ENCODE measurements at places on chromosomes 2 and 18.
A peak's percentile ranks its signal among the peaks of the same experiment; 100 is the strongest.

DNA sequence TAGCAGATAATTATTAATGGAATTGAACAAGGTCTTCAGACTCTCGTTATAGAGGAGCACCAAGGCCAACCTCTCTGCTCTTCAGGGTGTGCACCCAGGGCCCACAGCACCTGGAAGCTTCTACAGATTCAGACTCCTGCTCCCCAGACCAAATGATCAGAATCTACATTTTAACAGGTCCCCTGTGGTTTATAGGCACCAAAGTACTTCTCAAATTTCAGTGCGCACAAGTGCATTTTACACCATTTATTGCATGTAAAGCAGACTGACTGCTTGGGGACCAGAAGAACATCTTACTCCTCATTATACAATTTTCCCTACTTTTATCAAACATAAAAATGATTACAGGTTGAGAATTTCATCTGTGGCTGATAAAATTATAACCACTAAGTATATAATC, 163.9 kb downstream of the COL4A4 start:
- DNase-seq, result no peak

DNA sequence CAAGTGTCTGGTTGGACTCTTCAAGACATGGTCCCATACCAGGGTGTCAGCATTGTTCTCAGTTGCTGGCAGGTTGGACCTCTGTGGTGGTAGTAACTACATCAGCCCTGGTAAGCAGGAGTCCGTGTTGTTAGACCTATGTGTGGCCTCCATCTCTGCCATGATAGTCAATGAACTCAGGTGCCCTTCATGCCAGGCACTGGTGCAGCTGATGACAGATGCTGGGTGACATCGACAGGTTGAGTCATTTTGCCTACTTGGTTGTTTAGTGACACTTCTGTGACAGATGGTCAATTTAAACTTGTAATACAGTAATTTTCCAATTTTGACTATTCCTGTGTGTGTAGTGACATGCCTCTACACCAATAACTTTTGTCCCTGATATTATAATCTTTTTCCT, 189.7 kb downstream of the SP3 start:
- no peak for DNase-seq

- no peak for DNase-seq
These were observed 15.3 kb downstream of the PELI1 start for GRCh38 chr2:64128943-64129391.

DNA sequence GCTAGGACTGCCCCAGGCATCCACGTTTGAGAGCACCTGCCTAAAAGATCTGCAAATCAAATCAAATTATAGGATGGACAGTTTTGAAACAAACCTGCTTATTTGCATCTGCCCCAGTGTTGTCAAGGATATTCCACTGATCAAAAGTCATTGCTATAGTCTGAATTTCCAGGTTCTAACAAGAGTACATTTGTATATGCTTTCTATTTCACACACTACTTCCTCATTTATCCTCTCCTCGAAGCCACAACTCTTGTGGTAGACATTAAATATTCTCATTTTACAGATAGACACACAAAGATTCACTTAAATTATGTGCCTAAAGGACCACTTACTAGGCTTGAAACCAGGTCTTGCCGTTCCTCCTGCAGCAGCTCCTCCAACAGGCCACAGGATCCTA, 11.9 kb upstream of the TET3 start:
- no peak for DNase-seq

GRCh38 chr2:30484995-30485394, 37.9 kb downstream of the LCLAT1 start:
- no peak for DNase-seq

DNA sequence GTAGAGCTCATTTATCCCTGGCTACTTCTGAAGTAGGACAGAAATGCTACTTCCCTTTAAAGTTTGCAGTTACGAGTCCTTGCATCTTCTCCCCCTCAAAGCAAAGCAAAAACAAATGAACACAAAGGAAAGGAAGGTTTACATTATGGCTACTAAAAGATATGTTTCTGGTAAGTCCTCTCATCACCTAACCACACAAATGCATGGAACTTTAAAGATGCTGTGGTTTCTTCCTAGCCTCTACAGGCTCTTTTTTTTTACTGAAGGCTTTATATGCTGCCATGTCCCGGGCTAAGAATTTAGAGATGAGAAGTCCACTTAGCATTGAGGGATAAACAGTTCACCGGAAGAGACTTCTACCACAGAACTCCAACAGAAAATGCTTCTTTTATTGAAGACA, 291.2 kb downstream of the SS18 start:
- no peak for DNase-seq

GRCh38 chr2:43653506-43653905, 16.4 kb downstream of the PLEKHH2 start:
- no peak for DNase-seq

- DNase-seq, result peak; percentile 3
These were observed 95.9 kb downstream of the NCOA1 start for GRCh38 chr2:24586955-24587354.

- DNase-seq, result no peak
These were observed 53.4 kb upstream of the STK17B start for GRCh38 chr2:196224756-196225155.

DNA sequence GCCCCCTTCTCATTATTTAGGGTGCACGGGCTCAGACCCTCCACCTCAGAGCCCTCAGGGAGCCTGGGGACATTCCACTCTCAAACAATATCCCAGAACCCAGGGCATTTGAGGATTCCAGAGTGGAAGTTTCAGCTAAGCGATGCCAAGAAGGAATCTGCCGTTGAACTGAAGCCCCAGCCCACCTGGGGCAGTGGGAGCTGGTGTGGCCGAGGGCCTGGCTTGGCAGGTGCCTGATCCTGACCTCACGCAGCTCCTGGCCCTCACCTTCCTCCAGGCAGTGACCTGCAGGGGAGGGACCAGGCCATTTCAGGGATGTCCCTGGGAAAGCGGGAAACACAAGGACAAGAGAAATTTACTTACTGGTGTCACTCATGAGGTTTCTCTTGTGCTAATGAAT, 58.2 kb downstream of the ACKR3 start:
- DNase-seq, result no peak

GRCh38 chr2:43934567-43934966, 61.2 kb downstream of the LRPPRC start:
- DNase-seq, result no peak

GRCh38 chr2:162821176-162821575, 17.4 kb downstream of the KCNH7 start:
- no peak for DNase-seq

DNA sequence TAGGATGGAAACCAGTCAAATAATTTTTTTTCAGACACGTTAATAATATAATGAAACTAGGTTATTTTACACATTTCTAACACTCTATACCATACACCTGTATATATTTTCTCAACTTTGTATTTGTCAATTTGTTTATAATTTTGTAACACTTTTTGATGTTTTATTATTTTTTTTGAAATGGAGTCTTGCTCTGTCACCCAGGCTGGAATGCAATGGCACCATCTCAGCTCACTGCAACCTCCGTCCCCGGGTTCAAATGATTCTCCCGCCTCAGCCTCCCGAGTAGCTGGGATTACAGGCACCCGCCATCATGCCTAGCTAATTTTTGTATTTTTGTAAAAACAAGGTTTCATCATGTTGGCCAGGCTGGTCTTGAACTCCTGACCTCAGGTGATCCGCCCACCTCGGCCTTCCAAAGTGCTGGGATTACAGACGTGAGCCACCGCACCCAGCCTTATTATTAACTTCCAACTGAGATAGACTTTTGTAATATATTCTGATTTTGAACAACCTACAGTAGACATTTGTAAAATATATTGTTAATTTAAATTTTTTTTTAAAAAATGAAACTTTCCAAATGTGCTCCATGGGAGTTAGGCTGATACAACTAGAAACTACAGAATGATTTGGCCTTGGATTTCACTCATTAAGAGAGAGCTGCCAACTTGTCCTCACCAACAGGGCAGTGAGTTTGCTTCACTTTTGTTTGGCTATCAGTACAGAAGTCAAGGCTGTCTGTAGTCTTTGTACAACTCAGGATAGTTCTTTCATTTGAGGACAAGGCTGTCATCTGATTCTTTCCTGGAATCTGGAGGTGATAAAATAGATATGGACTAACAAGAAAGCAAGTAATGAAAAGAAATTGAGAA, 33.9 kb upstream of the COBLL1 start:
- DNase-seq, result no peak

DNA sequence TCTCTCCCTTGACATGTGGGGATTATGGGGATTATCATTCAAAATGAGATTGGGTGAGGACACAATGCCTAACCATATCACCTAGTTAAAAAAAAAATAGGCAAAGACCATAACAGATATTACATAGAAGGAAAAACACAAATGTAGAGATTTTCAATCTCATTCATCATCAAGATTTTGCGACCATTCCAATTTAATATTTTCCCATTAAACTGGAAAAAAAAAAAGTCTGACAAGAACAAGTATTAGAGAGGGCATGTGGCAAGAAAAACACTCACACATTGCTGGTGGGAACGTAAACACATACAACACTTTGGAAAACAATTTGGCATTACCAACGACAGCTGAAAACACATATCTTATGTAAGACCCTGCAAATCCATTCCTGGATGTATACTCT, 71.0 kb upstream of the MYCN start:
- no peak for DNase-seq

GRCh38 chr2:130841741-130842365, 5.1 kb downstream of the ARHGEF4 start:
- DNase-seq, result no peak

DNA sequence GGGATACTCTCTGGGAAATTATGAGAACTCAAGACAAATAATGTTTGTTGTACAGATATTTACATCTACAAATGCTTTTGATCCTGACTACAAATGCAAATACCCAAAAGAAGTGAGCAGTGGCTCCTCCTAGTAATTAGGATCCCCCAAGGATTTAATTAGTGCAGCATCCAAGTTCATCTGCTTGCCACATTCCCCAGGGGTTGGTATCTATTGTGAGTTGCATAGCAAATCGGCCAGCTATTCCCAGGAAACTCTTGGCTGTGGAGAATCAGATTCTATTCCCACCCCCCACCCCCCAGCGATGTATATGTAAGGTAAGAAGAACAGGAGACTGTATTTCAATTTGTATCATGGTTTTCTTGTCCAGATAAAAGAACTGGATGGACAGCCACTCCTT, 725.1 kb upstream of the CDH7 start:
- DNase-seq, result no peak

DNA sequence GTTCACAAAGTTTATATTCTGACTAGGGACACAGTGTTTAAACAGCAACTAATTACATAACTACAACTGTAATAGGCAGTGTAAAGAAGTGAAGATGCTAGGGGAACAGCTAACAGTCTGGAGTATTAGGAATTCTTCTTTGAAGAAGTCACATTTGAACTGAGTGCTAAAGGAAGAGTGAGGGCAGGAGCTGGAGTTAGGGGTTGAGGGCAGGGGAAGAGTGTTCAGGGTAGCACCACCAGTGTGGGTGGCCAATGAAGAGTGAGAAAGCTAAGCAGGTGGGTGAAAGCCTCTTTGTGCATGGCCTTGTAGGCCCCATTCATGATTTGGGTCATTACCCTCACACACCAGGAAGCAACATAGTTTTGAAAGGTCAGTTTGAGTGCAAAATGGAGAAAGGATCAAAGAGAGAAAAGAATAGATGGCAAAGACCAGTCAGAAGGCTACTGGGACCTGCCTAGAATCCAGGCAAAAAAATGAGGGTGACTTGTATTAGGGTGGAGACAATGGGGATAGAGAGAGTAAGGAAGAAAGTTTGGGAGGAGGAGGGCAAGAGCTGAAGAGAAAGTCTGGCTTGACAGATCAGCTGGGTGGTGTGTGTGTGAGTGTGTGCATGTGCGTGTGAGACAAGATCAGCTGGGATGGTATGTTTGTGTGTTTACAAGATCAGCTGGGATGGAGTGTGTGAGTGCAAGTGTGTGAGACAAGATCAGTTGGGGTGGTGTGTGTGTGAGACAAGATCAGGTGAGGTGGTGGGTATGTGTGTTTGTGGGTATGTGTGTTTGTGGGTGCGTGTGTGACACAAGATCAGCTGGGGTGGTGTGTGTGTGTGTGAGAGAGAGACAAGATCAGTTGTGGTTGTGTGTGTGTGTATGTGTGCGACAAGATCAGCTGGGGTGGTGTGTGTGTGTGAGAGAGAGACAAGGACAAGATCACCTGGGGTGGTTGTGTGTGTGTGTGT, 43.6 kb upstream of the AGPS start:
- DNase-seq, result no peak

- no peak for DNase-seq
These were observed 31.5 kb downstream of the CCNT2 start for GRCh38 chr2:134949981-134950708.

DNA sequence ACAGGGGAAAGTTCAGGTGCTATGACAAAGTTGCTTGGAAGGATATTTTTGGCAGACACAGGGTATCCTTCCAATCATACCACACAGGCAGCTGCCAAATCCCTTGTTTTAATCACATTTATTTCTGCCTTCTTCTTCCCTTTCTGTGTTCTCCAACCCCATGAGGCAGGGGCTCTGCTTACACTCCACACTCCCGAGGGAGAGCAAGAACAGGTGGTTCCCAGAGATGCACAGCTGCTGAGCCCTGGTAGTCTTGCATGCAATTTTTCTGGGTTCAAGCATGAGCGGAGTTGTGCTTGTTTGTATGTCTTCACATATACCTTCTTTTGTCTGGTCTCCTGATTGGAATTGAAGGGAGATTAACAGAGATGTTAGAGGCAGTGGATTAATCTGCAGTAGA, 251.7 kb upstream of the ST6GAL2 start:
- DNase-seq, result no peak

DNA sequence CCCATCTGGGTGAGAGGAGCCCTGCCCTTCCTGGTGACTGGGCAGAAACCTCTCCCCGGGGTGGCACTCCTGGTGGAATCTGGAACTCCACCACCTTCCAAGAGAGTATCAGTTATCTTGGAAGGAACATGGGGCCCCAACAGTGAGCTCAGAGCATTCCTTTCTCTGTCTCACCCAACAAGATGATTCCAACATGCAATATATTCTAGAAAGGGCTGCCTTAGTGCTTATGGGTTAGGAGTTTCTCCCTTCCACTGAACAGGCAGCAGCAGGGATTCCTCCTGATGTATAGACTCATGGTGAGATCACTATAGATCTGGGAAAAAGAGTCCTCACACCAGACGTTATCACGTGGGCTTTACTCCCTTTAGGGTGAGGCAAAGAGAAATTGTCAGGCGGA, 147.1 kb downstream of the COL4A4 start:
- DNase-seq, result no peak

- no peak for DNase-seq
These were observed 85.4 kb downstream of the STPG4 start for GRCh38 chr2:47069628-47070154.

GRCh38 chr2:10915731-10916276, 4.1 kb downstream of the KCNF1 start:
- DNase-seq, result no peak

GRCh38 chr2:234615643-234616356, 118.9 kb upstream of the ARL4C start:
- DNase-seq, result no peak

- no peak for DNase-seq
These were observed 249.9 kb upstream of the THUMPD2 start for GRCh38 chr2:40028792-40029488.

GRCh38 chr2:16760426-16760825, 94.8 kb upstream of the CYRIA start:
- no peak for DNase-seq

- DNase-seq, result no peak
These were observed 23.6 kb downstream of the KCTD1 start for GRCh38 chr18:26524504-26525351.

GRCh38 chr2:235432741-235433520, 60.9 kb upstream of the AGAP1 start:
- DNase-seq, result no peak

Data from CD4-positive, CD25-positive, alpha-beta regulatory T cell (primary cell).